ENCODE measurements at places on chromosomes 5 and 9. TPM values are rescaled to one million over a fixed set of nuclear protein-coding genes. Genes with fewer than 3 reads are reported as not detected.

GRCh38 chr5:15533129-15533893 lies 33.3 kb downstream of the FBXL7 start:
- peaks cover 5% of the 10 kb centered on the region for H3K4me1 ChIP-seq
- no peaks in the 10 kb centered on the region for H3K27me3 ChIP-seq
- no peak overlapping the region for H3K4me3 ChIP-seq
- no peaks in the 10 kb centered on the region for H3K36me3 ChIP-seq

DNA sequence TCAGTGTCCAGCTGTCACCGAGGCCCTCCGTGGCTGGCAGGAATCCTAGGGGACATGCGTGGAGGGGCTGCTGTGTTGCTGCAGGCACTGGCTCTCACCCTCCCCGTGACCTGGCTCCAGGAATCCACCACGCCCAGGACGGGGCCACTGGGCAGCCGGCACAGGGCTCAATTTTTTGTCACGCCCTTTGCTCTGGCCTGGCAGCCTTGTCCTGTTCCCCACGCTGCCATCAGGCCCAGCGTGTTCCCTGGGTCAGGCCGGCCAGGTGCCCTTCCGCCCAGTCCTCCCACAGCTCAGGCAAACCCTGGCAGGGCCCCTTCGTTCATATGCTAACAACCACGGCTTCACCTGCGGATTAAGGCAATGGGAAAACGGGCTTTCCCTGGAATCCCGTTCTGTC lies 37.3 kb downstream of the PROP1 start:
- no peaks in the 10 kb centered on the region for H3K4me1 ChIP-seq
- no peaks in the 10 kb centered on the region for H3K36me3 ChIP-seq
- no peak overlapping the region for H3K27ac ChIP-seq
- no peak overlapping the region for H3K4me3 ChIP-seq
- no peaks in the 10 kb centered on the region for H3K27me3 ChIP-seq
- no peak for DNase-seq

- no peaks in the 10 kb centered on the region for H3K4me1 ChIP-seq
- peaks cover 30% of the 10 kb centered on the region for H3K27me3 ChIP-seq
- no peak overlapping the region for H3K27ac ChIP-seq
Measured at GRCh38 chr9:37668116-37668601, 17.4 kb downstream of the FRMPD1 start.

- no peak for DNase-seq
- no peak overlapping the region for H3K27ac ChIP-seq
- no peak overlapping the region for H3K4me3 ChIP-seq
- H3K4me1 ChIP-seq: no peaks in the 10 kb centered on the region
- no peaks in the 10 kb centered on the region for H3K27me3 ChIP-seq
Measured at GRCh38 chr9:136381311-136381710, 7.8 kb upstream of the CARD9 start.

DNA sequence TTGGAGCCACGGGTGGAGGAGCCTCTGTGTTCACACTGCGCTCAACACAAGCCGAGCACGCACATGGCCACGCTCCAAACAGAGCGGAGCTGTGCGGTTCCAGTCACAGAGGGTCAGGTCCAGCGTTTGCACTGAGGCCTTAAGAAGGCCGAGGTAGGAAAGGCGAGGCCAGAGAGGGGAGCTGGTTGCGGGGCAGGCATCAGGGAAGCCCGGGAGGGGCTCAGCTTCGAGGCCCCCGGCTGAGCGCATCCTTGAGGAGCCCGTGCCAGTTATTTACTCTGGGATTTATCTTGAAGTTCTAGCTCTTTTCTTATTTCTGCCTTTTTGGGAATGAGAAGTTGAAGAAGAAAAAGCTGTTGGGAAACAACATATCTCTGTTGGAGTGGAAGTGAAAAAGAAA lies 140.8 kb downstream of the IRX1 start:
- H3K27ac ChIP-seq: no peak overlapping the region
- no peaks in the 10 kb centered on the region for H3K36me3 ChIP-seq
- H3K4me3 ChIP-seq: no peak overlapping the region
- H3K4me1 ChIP-seq: no peaks in the 10 kb centered on the region

GRCh38 chr9:98370976-98371315 lies 115.5 kb upstream of the TBC1D2 start:
- no peaks in the 10 kb centered on the region for H3K27me3 ChIP-seq
- H3K27ac ChIP-seq: no peak overlapping the region
- DNase-seq: peak; percentile 42
- no peaks in the 10 kb centered on the region for H3K4me1 ChIP-seq
- no peak overlapping the region for H3K4me3 ChIP-seq
- no peaks in the 10 kb centered on the region for H3K36me3 ChIP-seq

DNA sequence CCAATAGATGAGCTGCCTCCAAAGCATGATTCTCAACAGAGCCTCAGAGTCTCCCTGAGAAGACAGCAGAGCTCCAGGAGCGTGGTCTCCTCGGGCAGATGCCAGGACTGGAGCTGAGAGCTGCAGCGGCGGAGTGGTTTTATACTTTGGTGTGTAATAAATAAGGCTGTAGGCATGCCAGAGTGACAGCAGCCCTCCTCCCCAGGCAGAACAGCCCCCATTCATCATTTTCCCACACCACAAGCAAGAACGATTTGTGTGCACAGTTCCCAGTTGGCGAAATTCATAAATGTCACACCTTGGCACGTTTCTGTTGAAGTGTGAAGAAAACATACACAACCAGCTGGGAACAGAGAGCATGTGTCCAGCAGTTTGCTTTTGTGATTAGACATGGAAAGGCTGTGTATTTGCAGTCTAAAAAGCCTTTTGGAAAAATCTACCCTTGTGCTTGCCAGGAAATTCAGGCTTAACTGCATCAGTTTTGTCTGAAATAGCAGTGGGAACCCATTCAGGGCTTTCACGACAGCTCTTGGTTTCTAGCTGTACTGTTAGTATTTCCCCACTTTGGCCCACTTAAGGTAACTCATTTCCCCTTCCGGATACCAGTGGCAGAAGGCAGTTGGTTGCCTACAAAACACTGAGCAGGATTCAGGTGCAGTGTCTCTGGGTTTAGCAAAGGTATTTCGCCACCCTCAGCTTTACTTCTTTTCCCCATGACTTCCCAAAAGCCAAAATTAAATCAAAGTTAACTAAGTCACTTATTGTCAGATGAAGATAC lies at the start of gene C1QTNF3:
C1QTNF3 (minus strand) TSS at position 115 of the 778 bp plus-strand sequence; CDS start at position 27, 88 bp downstream.
- H3K27me3 ChIP-seq: no peaks in the 10 kb centered on the region
- no peak for DNase-seq
- peaks cover 15% of the 10 kb centered on the region for H3K4me1 ChIP-seq
- no peaks in the 10 kb centered on the region for H3K36me3 ChIP-seq
- H3K4me3 ChIP-seq: no peak within 1 kb of the TSS

DNA sequence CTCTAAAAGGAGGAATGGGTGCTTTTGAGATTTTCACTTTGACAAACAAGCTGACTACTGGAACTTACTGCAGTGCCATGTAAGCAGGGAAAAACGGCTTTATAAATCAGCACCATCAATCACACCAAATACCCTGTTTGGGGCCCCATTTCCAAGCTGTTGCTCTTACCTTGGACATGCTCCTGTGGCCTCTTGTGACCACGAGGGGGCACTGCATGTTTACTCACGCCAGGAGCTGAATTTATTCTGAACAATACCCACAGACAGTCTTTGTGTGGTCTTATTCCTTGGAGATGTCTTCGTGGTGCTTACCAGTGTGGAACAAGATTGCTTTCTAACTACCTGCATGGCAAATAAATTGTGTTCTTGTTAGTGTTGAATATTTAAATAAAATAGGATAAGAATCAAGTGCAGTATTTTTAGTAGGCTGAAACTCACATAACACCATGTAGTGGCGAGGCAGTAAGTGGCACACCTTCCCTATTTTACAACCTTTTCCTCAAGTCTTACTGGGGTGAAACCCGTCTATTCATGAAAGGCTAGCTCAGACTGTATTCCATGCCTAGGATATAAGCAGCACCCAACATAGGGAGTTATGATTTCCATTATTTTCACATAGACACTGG lies 155.5 kb upstream of the NMUR2 start:
- H3K4me3 ChIP-seq: no peak overlapping the region
- H3K4me1 ChIP-seq: no peaks in the 10 kb centered on the region
- peak; percentile 70 for DNase-seq

DNA sequence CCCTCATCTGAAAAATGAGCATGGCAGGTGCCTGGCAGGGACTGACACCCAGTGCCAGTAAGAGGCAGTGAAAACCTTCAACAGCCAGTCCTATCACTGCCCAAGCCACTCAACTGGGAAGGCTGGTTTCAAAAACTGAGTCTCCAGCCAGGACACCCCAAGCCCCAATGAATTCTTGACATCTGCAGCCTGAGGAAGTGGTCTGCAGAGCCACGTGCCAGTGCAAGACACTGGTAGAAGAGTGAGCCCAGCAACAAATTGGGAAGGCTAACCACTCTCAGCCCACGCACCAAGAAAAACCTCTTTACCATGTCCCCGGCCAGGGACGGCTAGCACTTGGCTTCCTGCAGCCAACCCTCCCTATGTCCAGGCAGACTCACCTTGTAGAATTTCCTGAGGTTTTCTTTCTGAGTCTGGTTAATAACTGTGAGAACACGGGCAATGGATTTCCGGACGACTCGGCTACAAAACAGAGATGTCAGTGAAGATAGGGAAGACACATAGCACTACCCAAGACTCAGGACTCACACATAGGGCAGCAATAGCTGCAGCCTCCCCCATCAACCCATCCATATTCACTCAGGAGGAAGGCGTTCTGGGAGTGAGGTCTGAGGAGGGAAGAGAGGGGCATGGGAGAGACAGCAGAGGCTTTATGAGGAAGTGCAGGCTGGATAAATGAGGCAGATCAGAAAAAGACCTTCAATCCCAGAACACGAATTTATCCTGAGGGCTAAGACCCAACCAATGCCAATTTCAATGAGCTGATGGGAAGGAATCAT lies 1.8 kb downstream of the RPL35 start:
- peaks cover 30% of the 10 kb centered on the region for H3K4me1 ChIP-seq
- H3K27me3 ChIP-seq: no peaks in the 10 kb centered on the region
- peak overlapping the region; percentile 94 for H3K4me3 ChIP-seq
- peak overlapping the region; percentile 93 for H3K27ac ChIP-seq

DNA sequence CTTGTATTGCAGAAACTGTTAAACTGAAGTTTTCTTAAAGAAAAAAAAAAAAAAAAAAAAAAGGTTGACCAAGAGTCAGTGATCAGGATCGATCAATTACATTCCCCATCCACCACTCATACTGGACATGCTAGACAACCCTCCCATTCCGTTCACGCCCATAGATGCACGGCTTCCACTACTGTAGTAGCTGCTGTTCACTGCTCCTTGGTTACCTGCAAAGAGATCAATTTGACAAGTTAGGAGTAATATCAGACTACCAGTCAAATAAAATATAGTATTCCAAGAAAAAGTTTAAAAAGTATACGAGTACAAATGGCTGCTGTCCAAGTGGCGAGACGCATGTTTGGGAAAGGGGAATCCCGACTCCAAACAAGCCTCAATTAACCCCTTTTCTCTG lies 8.7 kb downstream of the HNRNPH1 start:
- DNase-seq: peak; percentile 15
- peaks cover 100% of the 10 kb centered on the region for H3K36me3 ChIP-seq
- no peak overlapping the region for H3K27ac ChIP-seq
- H3K27me3 ChIP-seq: no peaks in the 10 kb centered on the region

GRCh38 chr5:116176121-116176520 lies 91.3 kb downstream of the COMMD10 start:
- H3K36me3 ChIP-seq: no peaks in the 10 kb centered on the region
- H3K4me1 ChIP-seq: no peaks in the 10 kb centered on the region
- no peak for DNase-seq
- H3K27me3 ChIP-seq: no peaks in the 10 kb centered on the region
- no peak overlapping the region for H3K27ac ChIP-seq

DNA sequence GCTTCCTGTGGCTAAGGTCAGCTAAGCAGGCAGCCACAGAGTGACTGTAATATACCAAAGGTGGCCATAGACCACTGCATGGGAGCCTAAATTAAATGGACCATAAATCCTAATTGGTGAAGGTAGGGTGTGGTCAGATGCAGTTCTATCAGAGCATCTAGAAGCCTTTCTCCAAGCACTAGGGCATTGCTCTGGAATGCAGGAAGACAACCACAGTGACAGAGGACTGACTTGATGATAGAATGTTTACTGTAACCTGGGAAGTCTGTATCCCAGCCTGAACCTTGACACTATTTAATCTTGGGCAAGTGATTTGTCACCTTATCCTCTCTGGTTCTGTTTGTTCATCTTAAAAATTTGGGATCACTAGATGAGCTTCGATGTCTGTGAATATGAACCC lies 2.3 kb downstream of the FBXO38 start:
- H3K36me3 ChIP-seq: peaks cover 5% of the 10 kb centered on the region
- H3K27ac ChIP-seq: no peak overlapping the region
- H3K27me3 ChIP-seq: no peaks in the 10 kb centered on the region
- peaks cover 53% of the 10 kb centered on the region for H3K4me1 ChIP-seq

DNA sequence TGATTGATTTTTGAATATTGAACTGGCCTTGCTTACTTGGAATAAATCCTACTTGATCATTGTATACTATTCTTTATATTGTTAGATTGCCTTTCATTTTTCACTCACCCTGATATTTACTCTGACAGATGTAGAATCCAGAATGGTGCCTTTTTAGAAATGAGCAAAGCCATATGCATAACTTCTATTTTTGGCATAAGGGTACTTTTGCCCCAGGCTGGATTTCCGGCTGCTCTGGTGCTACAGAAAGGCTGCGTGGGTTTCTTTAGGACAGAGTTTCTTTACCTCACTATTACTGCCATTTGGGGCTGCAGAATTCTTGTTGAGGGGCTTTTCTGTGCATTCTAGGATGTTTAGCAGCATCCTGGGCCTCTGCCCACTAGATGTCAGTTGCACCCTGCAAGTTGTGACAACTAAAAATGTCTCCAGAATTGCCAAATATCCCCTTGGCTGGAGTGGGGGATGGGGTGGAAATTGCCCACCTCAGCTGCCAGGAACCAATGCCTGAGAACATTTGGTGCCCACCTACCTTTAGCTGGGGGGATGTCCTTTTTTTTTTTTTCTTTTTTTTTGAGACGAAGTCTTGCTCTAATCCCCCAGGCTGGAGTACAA lies 50.1 kb downstream of the SLC36A1 start:
- H3K27me3 ChIP-seq: no peaks in the 10 kb centered on the region
- no peak for DNase-seq
- H3K4me3 ChIP-seq: no peak overlapping the region
- H3K27ac ChIP-seq: no peak overlapping the region

Gene HAPLN1
- 0.12 TPM for total RNA-seq

Gene LCN10
- total RNA-seq: 11.2 TPM

Gene PRR16
- 3.1 TPM for total RNA-seq

Gene STING1
- total RNA-seq: 102 TPM

Gene TLX3
- not detected for total RNA-seq

Gene N4BP3
- total RNA-seq: 5.2 TPM

Gene PGM5
- 25.0 TPM for total RNA-seq

Gene TAF11L10
- total RNA-seq: not detected

Gene CERCAM
- total RNA-seq: 14.0 TPM

Gene SOHLH1
- not detected for total RNA-seq

Gene LPAR1
- total RNA-seq: 18.2 TPM

Gene CMYA5
- 2.7 TPM for total RNA-seq

Gene PLAC8L1
- not detected for total RNA-seq
